ENCODE measurements at places on chromosomes 4 and X.

GRCh38 chrX:155031657-155032056 is 5.0 kb downstream of the FUNDC2 start:
- DNase-seq: no peak

- peak; percentile 97 for DNase-seq
These were observed 54.2 kb downstream of the PLAC1 start for GRCh38 chrX:134603806-134604700.

DNA sequence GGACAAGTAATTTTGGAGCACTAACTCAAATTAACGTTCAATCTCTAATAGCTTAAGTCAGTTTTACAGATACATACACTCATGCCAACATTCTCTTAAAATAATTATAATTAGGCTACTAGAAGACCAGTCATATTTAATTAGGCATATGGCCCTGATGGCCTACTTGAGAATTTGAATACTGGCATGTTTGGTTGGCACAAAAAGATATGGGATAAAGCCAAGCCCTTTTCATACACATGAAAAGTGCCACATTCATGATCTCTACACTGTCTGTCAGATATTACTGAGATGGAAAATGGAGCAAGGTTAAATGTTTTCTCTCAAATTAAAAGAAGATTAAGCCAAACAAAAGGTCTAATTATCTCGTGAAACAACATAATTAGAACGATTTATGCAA is 1091.0 kb downstream of the C4orf33 start:
- DNase-seq: no peak

DNA sequence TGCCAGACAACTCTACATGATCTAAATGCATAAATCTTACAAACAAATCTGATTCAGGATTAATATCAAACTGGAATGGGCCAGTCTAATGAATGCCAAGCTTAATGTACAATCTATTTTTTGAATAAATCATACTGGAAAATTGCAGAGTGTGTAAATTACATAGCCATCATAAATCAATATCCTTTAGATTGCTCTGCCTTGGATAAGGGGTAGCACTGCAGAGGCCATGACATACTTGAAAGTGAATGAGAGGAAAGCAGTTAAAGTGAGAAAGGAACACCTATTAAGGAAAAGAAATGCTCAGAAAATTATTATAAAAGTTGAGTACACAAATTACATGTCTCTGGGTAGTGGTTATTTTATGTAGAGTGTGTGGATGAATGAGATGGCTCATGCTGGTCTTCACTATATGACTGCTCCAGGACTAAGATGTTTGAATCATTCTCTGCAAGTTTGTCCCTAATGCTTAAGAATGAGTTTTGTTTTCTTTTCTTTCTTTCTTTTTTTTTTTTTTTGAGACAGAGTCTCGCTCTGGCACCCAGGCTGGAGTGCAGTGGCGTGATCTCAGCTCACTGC is 100.2 kb downstream of the ADGRL3 start:
- no peak for DNase-seq

DNA sequence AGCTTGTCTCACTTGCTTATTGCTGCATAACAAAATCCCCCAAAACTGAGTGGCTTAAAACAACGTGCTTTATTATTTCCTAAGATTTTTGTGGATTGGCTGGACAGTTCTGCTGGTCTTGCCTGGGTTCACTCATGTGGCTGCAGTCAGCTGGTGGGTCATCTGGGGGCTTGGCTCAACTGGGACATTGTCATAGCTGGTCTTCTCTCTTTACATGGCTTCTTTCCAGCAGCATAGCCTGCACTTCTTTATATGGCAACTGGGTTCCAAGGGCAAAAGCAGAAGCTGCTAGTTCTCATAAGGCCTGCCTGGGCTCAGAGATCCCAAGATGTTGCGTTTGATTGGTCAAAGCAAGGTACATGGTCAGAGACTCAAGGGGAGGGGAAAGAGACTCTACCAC is 33.7 kb upstream of the STAG2 start:
- no peak for DNase-seq
